NCI-H2171 (cell line): ENCODE measurements at places on chromosomes 2 and 18.

DNA sequence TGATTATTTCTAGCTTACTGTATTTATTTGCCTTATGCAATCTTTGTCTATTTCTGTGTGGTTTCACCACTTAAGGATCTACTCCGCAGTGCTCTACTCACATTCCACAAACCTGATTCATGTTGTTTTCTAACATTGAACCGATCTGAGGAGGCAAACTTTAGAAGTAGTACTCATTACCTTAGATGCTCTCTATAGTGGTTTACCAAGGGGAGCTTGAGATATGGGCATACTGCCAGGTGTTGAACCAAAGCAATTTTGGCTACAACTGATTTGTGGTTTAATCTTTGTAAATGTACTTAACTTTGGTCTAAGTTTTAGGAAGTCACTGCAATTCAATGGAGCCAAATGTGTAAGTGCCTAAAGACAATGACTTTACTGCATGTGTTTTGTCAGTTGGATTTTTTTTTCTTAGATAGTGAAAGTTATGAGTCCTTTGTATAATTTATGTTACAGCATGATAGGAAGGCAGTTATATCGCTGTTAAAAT, 50.1 kb downstream of the MAP2 start:
- DNase-seq = no peak

DNA sequence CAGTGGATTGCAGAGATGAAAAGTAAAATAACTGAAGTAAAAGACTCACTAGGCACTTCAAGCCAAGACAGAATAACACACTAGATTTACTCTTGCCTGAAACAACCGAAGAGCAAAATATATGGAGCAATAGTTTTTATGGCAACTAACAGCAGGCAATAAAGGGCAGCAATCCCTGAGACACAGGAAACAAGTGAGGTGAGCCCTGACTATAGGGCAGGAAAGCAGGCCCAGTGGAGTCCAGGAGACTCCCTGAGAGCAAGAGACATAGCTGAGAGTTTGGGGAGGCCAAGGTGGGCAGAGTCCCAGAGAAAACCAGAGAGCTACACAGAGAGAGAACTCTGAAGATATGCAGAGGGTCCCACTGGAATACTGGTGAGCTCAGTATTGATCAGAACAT, 18.8 kb downstream of the FARSB start:
- DNase-seq = no peak

GRCh38 chr2:2230433-2230817, 100.7 kb downstream of the MYT1L start:
- no peak for DNase-seq

- no peak for DNase-seq
Measured at GRCh38 chr2:165909466-165909865, 44.1 kb downstream of the TTC21B start.

- DNase-seq = no peak
Measured at GRCh38 chr2:240812721-240813120, 7.3 kb downstream of the KIF1A start.

DNA sequence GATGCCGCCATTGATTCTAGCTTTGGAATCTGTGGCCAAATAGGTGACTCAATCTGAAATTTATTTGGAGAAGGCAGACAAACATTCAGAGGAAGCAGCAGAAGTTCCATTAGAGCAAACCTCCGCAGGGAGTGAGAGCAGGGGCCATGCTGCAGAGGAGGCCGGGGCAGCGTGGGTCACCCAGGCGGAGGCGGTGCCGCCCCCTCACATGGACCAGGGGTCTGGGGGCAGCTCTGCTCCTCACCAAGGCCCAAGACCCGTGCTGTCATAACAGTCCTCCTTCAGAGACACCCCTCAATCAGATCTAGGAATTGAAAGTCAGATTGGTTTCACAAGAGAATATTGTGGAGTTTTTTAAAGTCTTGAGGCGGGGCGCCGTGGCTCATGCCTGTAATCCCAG, 92.4 kb downstream of the GBX2 start:
- DNase-seq = no peak

DNA sequence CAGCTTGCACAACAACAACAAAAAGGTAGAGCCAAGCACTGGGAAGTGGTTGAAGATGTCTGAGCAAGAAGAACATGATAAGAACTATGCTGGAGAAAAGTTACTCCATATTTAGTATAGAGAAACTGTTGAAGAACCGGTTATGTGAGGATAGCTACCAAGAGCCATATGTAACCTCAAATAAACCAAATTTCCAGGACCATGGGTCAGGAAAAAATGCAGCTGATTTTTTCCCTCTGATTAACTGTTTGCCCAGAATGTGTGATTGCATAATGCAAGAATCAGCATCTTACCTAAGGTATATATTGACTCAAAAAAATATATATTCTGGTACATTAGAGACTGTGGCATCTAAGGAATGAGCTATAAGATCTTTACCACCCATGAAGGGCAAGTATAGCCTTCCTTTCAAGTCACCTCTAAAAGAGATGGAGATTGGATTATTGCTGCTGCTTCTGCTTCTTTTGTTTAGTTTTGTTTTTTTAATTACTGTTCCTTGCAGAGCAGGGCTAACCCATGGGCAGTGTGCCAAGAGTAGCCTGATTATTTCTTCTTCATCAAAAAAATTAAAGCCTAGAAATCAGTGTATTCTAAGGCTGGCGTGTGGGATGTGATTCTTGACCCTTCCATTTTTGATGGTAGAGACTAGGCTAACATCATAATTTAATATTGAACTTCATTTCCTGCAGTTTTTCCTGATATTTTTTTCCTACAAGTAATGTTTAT, 76.9 kb upstream of the MAP3K20 start:
- no peak for DNase-seq

DNA sequence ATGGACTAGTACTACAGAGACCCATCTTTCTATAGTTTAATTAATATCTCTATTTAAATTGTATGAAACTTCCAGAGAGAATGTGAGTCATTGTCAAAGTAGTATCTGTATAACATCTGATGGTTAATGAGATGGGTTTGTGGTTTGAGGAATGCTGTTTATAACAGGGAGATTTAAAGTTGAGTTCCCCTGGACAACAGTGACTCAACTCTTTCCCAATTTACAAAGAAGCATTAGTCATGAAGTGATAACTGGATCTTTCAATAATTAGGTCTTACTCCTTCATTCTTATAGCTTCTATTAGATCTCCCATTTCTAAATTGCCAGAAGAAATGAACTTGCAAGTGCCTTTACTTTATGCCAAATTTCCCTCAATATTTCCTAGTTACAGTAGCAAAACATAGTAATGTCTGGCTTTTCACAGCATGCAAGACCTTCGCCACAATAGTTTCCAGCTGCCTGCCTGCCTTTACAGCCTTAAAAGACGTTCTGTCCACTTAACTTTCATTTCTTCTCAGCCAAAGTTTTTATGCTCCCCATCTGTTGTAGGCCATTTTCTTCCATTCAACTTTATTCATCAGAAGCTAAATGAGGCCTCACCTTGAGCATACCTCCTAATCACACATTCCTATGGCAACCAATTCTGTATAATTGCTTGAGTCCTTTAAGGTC, 47.7 kb upstream of the WDR75 start:
- DNase-seq = no peak

DNA sequence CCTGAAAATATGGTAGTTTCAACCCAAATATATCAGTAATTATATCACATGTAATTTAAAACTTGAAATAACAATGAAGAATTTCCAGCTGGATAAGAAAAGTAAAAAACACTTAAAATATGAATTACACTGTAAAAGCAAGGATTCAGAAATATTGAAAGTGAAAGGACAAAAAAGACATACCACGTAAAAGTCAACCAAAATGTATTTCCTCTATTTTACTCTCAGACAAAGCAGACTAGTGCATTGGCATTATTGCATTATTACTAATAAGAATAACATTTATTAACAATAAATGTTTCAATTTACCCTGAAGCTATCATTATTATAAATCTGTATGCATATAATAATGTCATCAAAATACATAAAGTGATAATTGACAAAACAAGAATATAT, 445.1 kb upstream of the TRIB2 start:
- DNase-seq = no peak

DNA sequence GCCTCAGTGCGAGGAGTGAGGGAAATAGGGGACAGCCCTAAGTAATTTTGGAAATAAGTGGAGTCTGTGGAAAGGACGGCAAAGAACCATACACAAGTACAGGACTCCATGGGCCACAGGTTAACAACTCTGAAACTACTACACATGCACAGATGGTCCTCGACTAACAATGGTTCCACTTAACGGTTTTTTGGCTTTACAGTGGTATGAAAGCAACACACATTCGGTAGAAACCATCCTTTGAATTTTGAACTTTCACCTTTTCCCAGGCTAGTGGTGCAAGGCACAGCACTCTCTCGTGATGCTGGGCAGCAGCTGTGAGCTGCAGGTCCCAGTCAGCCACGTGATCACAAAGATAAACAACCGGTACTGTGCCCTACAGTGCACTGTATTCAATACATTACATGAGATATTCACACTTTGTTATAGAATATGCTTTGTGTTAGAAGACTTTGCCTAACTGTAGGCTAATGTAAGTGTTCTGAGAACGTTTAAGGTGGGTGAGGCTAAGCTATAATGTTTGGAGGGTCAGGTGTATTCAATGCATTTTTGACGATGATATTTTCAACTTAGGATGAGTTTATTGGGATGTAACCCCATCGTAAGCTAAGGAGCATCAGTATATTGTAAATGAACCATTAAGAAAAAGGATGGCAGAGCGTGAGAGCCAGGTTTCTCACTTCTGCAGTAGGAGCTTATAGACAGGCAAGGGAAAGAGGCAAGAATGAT, 44.6 kb downstream of the TBC1D8 start:
- DNase-seq = peak; percentile 16

DNA sequence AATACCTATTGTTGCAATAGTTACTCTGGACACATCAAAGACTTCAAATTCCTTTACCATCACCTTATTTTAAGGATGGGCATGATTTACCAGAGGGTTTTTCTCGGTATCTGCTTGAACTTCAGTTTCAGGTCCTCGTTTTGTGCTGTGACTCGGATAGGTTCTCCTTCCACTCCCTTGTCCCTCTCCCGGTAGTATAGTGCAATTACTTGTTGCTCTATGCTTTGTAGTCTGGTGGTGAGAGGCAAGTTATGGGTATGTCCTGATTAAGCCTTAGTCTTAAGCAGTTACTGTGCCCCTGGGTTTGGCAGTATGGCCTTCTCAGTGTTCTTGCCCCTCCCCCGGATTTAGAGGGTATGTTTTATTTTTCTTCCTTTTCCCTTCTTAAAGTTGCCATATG, 96.6 kb downstream of the RHBDD1 start:
- DNase-seq = no peak

GRCh38 chr18:24923138-24923537, 428.8 kb downstream of the ZNF521 start:
- DNase-seq = no peak

DNA sequence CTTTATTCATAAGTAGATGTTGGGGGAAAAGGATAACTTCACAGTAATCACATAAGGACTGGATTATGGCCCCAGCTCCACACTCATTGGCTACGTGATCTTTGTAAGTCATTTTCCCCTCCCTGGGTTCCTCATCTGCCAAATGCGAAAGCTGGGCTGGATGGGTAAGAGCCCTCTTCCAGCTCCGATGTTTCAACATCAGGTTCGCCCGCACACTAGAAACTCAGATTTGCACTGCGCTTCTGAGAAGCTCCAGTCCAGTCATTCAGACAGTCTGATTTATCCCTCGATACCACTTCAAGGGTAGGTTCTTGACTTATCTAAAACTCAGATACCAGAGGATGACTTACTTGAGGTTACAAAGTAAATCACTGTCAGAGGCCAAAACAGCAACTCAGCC, 31.0 kb upstream of the RMDN2 start:
- no peak for DNase-seq

- DNase-seq = no peak
Measured at GRCh38 chr2:118686346-118686745, 161.1 kb downstream of the EN1 start.

DNA sequence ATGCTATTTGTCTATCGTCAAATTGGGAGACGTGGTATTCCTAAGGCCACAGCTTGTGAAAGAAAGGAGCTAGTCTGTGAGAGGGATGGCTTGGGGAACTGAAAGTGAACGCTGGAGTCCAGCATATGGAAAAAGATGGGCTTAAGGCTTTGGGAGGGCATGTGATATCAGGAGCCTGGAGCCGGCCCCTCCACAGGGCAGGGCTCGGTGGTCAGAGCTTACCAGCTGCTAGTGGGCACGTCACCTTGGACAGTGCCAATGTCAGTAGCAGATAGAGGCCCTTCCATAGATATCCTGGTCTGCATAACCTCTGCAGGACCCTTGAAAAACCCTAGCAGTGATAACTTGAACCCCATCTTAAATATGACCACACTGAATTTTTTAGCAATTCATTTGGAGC, 259.1 kb upstream of the RAB6C start:
- no peak for DNase-seq

DNA sequence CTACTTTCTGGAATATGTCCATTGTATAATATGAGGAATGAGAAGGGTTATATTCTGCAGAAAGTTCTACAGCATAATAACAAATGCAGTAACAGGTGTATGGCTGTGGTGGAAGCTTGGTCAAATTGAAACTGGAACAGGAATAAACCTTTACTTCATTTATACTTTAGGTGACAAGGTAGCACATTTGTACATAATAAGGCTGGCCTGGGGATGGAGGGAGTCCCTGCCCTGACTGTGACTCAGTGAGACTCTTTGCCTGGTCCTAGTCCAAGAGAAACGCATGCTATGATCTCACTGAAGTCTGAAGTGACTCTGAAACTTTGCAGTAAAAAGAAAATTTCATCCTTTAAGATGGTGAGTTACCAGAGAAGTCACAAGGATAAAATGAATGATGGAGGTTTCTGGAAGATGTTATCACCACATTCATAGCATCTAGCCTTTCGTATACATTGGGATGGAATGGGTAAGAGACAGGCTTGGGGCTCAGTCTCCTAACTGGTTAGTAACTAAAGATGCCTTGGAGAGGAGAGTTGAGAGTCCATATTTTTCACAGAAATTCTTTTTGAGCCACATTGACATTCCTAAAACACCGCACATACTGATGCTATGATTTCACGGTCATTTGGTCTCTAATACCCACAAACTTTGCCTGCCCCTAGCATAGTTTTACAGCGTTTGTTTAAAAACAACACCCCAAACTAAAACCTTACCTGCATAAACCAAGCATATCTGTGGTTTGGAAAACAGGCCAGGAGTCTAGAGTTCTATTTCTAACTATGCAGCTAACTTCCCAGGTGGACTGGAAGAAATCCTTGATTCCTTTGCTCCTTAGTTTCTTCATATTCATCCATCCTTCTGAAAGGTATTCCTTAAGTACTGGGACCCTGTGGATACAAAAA, 42.4 kb upstream of the NABP1 start:
- no peak for DNase-seq

- peak; percentile 48 for DNase-seq
Measured at GRCh38 chr2:32246911-32247310, 17.8 kb downstream of the NLRC4 start.

DNA sequence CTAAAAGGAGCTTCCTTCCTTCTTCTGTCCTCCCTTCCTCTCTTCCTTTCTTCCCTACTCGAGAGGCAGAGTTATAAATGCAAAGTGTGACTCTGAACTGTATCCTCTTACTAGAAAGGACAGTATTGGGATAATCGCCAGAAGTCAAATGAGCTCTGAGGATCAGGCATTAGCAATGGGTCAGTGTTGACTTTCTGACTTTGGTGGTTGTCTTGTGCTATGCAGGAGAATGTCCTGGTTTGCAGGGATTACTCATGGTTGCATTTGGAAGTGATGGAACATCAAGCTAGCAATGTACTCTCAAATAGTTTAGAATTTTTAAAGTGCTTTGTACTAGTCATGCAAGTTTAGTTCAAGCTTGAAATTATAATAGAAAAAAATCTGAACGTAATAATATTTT, 115.6 kb downstream of the TXNL1 start:
- no peak for DNase-seq
